Stimulated activated CD4-positive, alpha-beta T cell treated with anti-CD3 and anti-CD28 coated beads, Interleukin-15, amount 100 ng/mL, for 1 hour (primary cell): ENCODE measurements at places on chromosomes 12 and 14.

- DNase-seq: no peak
Observed at GRCh38 chr12:47849261-47849660, 29.6 kb upstream of the HDAC7 start.

- no peak for DNase-seq
Observed at GRCh38 chr12:21949036-21949435, 7.8 kb upstream of the ABCC9 start.

- no peak for DNase-seq
Observed at GRCh38 chr14:75884198-75884611, 97.6 kb downstream of the TGFB3 start.

GRCh38 chr12:76374386-76375020 is 26.3 kb upstream of the BBS10 start:
- DNase-seq: no peak

DNA sequence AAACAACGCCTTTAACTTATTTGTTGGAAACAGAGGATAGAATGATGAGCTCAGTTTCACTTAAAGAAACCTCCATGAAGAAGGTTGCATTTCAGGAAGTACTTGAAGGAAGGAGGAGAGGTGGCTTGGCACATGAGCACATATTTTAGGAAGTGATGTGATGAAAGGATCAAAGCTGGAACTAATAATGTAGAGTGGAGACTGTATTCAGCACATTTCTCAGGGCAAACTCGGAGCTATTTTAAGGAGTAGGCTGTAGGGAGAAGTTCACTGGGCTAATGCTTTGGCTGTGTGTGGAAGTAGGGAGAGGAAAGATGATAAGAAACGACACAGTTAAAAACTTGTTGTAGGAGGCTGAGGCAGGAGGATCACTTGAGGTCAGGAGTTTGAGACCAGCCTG is 272.8 kb downstream of the AKAP6 start:
- no peak for DNase-seq

GRCh38 chr12:129902371-129903091 is 1.3 kb downstream of the TMEM132D start:
- DNase-seq: no peak

GRCh38 chr12:59079002-59079401 is 158.7 kb upstream of the LRIG3 start:
- DNase-seq: no peak

- no peak for DNase-seq
Observed at GRCh38 chr12:98438656-98439230, 76.6 kb upstream of the TMPO start.

DNA sequence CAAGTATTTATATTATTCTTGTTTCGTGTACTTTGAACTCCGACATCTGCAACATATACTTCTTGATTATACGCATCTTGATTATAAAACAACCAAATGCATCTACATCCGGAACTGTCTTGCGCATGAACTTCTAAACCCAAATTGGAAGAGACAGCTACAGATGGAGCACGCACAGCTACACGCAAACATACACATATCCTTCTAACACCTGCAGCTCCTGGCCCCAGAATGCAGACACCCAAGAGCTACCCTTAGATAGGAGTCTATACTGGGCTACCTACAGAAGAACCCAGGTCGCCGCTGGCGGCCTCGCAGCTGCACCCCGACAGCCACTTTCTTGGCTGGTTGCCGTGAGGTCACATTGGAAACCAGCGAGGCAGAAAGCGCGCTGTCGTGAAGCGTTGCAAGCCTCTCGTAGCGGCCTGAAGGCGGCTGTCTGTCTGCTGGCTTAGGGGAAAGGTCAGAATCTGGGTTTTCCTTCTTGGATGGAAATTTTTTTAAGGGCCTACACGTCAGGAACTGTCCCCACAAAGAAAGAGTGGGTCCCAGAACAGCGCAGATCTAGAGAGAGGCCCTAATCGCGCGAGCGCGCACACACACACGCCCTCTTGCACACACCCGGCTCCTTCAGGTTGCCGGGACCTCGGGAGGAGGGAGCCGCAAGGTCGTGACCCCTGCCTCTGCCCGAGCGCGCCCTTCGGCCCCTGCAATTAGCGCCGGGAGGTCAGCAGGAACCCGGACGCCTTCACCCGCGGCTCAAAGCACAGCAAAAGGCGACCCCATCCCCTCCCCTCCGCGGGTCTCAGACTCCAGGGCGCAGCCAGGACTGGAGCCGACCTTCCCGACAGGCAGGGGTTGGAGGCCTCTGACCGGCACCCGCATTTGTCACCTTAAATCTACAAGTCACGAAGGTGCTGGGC is 17.0 kb downstream of the TBX3 start:
- no peak for DNase-seq

GRCh38 chr14:71103662-71104484 is 196.6 kb downstream of the PCNX1 start:
- DNase-seq: no peak

DNA sequence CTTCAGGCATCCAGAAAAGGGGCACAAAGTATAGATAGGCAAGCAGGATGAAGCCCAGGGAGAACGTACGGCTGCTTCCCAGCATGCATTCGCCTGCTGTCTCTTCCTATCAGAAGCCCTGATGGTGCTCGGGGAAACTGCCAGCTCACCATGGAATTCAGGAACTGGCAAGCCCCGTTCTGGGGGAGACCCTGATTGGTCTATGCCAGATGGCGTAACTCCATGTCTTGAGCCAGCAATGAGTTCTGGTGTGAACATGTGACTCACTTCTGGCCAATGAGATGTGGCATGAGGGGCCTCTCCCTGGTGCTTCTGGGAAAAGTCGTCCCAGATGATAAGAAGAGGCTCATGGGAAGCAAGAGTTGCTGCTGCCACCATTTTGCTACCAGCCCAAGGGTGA is 270.8 kb downstream of the BCL11B start:
- no peak for DNase-seq

- no peak for DNase-seq
Observed at GRCh38 chr12:34398706-34399630, 376.7 kb downstream of the ALG10 start.

DNA sequence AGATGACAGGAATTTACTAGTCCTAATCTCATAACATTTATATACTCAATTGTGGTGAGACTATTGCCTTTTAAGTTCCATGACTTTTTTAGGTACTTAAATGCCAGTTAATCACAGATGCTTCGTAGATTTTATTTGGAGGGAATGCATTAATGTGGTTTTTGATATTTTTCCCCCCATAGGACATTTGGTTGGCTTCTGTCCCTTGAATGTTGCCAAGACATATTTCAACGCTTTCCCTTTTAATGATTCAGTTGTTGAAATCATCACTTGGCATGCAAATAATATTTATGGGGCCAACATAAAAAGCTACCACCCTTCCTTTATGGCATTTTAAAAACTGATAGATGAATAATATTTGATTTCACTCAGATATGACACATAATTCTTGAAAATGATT is 172.1 kb downstream of the ACSS3 start:
- no peak for DNase-seq

- DNase-seq: no peak
Observed at GRCh38 chr12:7602277-7602676, 63.4 kb downstream of the APOBEC1 start.

GRCh38 chr12:31651893-31652521 is 7.5 kb upstream of the ETFBKMT start:
- no peak for DNase-seq

GRCh38 chr12:48973941-48974673 is 2.6 kb upstream of the WNT10B start:
- no peak for DNase-seq

- no peak for DNase-seq
Observed at GRCh38 chr14:99143126-99143525, 128.9 kb downstream of the BCL11B start.

- DNase-seq: no peak
Observed at GRCh38 chr12:116009805-116010204, 267.7 kb downstream of the MED13L start.

GRCh38 chr12:90399357-90399756 is 555.6 kb downstream of the CCER1 start:
- DNase-seq: no peak

DNA sequence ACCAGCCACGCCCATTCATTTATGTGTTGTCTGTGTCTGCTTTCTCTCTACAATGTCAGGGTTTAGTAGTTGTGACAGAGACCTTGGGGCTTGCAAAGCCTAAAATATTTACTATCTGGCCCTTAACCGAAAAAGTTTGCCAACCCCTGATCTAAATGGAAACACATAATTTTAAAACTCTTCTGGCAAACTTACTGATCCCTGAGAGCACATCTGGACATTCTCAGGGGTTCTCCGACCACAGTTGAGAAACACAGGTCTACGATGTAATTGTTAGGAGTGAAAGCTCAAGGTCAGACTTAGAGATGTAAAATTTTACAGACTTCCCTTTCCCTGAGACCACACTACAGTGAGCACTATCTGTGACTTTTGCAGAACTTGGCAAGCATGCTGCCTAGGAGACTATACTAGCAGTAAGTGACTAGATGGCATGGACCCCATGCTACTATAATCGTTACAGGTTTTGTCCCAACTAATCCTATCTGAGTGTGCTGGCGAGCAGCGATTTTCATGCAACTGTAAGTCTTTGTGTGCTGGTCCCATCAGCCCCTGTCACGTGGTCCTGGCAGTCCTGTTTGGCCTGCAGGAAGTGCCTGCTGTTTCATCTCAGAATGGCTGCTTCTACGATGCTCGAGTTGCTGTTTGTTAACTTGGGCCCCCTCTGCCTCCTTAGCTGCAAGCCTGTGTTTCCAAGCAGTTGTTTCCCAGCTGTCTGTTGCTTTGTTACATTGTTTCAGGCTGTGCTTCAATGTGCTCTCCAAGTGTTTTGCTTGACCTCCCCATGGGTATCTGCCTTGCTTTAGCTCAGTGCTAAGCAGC is 21.6 kb downstream of the TMTC2 start:
- no peak for DNase-seq

DNA sequence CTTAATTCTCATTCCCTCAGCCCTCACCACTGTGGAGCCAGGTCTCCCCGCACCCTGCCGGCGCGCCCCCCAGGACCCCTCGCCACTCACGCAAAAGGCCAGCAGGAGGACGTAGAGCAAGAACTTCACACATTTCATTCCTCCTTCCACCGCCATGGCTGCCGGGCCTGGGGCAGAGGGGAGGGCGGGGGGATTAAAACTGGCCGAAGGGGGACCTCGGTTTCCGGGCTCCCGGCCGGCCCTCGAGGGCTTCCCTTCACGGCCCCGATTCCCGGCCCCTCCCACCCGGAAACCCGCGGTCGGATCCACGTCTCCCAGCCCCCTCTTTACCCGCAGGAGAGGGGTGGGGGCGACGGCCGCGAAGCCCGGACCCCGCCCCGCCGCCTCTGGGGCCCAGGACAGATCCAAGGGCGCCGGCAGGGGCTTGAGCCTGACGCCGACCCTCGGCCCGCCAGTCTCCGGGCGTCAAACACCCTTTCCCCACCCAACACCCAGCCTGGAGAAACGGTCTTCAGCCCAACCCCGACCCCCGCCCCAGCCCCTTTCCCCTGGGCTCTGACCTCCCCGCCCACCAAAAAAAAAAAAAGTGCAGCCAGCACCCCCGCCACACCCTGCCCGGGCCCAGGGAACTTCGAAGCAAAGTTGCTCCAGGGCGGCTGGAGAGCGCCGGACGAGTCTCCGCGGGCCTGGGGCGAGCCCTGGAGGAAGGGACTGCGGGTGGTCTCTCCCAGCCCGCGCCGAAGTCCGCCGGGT is 447 bp downstream of the CD63 start:
- DNase-seq: no peak

DNA sequence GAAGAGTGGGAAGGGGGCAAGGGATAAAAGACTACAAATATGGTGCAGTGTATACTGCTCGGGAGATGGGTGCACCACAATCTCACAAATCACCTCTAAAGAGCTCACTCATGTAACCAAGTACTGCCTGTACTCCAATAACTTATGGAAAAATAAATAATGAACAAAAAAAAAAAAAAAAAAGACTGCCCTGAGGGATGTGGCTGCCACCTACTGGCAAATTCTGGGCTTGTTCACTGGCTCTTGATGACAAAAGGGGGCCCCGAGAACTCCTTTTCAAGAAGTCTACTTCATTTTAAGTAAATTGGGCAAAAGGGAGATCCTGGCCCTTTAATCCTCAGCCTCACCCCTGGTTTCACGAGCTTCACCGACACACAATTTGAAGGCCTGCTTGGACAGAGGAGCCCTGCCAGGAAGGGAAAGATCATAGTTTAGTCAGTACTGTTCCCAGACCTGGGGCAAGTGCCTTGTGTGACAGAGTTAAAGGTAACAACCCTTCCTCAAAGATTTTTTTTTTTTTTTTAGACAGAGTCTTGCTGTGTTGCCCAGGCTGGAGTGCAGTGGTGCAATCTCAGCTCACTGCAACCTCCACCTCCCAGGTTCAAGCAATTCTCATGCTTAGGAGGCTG is 26.1 kb upstream of the STAC3 start:
- no peak for DNase-seq

- no peak for DNase-seq
Observed at GRCh38 chr12:34388636-34389377, 366.5 kb downstream of the ALG10 start.

GRCh38 chr14:103504991-103505565 is 17.6 kb downstream of the CKB start:
- no peak for DNase-seq

DNA sequence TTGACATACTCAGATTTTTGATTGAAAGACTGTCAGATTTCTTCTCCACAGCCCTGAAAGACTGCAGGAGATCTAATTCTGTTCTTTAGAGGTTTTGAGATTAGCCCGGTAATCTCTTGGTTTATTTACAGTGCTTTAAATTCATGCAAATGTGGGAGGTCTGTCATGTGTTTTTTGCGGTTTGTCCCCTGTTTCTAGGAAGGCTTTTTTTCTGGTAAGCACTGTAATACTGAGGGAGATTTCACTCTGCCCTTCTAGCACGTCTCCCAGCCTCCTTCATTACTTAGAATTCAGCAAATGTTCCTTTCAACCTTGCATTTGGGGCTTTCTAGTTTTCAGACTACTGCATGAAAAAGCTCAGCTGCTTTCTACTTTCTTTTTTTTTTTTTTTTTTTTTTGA is 31.1 kb downstream of the GPHN start:
- DNase-seq: no peak

GRCh38 chr14:43410631-43411030 is 1096.5 kb downstream of the FSCB start:
- DNase-seq: no peak

- no peak for DNase-seq
Observed at GRCh38 chr14:100019156-100019744, 46.0 kb upstream of the EVL start.

DNA sequence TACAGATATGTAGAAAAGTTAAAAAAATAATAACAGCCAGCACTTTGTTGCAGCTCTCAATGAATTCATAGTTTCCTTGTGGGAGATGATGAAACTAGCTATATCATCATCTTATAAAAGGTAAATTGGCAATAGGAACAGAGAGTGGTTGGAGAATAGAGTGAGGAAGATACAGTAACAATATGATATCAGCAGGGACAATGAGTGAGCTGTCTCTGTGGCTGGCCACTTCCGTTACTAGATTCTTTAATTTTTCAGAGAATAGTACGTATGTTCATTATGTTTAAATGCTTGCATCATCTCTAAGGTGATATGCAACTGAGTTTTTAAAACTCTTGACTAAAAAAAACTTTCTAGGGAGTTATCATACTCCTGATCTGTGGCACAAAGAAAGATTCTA is 1006.2 kb upstream of the FLRT2 start:
- no peak for DNase-seq
